ENCODE measurements at places on chromosomes 7 and 10. TPM values are rescaled to one million over a fixed set of nuclear protein-coding genes. Genes with fewer than 3 reads are reported as not detected.

- peak; percentile 58 for DNase-seq
These were observed at the start of gene KIAA1217 for GRCh38 chr10:24208661-24209431. TSS of gene KIAA1217 (plus strand) at chr10:24209138. CDS start at chr10:24209194, 56 bp downstream.

GRCh38 chr7:145698526-145699262 is 417.9 kb upstream of the CNTNAP2 start:
- DNase-seq: no peak

GRCh38 chr7:157012113-157012547 is 1.7 kb upstream of the MNX1 start:
- no peak for DNase-seq

PNLIPRP3 gene
- total RNA-seq: not detected

GNG11 gene
- 4.0 TPM for total RNA-seq

NKX2-3 gene
- 0.19 TPM for total RNA-seq

MEOX2 gene
- 4.0 TPM for total RNA-seq

DNA sequence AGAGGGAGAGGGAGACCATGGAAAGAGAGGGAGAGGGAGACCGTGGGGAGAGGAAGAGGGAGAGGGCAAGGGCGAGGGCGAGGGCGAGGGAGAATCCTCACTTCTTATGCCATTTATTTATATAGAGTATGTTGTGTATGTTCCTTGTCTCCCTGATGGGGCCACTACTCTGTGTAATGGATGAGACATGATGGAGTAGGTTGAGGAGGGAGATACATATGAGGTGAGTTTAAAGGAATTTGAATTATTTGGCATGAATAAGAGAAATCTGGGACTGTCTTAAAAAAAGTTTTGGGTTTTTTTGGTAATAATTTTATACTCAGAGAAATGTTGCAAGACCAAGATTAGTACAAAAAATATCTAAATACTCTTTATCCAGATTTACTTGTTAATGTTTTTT is 20.1 kb downstream of the CCSER2 start:
- DNase-seq: no peak

Measured in testis (tissue), 5 donors.